ENCODE measurements at places on chromosomes 16 and 17. TPM values are rescaled to one million over a fixed set of nuclear protein-coding genes. Genes with fewer than 3 reads are reported as not detected.

DNA sequence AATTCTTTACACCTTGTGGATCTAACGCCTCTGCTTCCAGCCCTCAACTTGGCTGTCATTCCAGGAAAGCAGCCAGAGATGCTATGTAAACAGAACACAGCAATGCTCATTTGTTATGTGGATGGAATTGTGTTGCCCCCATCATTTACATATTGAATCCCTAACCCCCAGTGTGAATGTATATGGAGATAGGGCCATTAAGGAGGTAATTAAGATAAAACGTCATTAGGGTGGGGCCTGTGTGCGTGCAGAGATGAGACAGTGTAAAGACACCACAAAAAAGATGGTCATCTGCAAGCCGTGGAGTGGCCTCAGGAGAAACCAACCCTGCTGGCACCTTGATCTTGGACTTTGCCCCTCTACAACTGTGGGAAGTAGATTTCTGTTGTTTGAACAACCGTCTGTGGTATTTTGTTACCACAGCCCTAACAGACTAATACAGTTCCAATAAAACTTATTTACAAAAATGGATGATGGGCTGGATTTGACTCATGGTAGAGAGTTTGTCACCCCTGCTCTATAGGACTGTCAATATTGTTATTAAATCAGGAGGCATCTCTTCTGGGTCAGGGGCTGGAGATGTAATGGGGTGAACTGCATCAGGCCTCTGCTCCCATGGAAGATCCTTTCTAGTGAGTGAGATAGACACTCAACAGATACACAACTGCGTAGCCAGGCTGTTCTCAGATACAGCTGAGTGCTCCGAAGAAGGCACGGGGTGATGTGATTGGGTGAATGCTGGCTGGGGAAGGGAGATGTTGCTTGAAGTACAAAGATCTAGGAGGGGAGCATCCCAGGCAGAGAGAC lies 339.0 kb downstream of the SNX29 start:
- no peak for DNase-seq

DNA sequence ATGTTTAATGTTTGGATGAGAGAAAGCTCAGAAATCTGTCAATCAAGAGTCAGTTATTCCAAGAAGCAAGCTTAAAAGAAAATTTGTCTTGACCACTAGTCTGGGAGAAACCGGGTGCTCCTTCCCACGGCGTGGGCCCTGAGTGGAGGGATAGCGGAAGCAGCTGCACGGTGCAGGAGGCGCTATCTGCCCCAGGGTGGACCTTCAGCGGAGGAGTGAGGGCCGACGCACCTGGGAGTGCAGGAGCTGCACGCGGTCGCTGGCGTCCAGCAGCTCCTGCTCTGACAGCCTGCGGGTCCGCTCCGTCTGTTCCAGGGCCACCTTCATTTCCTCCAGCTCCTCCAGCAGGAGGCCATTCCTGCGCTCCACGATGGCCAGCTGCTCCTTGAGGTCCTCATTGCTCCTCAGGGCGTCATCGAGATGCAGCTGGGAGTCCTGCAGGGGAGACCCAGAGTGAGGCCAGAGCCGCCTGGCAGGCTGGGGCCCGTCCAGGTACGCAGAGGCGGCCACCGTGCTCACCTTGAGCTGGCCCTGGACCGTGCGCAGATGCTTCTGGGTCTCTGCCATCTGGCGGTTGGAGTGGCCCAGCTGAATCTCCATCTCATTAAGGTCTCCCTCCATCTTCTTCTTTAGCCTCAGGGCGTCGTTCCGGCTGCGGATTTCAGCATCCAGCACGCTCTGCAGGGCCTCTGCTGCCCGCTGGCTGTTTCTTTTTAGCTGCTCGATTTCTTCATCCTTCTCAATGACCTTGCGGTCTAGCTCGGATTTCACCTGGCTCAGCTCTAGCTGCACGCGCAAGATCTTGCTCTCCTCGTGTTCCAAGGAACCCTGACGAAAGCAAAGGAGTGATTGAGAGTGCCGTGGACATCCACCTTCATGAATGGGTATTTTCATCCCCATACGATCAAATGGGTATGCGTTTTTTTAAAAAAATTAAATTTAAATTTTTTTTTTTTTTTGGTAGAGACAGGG lies 63.5 kb downstream of the MYH13 start:
- DNase-seq, result no peak

DNA sequence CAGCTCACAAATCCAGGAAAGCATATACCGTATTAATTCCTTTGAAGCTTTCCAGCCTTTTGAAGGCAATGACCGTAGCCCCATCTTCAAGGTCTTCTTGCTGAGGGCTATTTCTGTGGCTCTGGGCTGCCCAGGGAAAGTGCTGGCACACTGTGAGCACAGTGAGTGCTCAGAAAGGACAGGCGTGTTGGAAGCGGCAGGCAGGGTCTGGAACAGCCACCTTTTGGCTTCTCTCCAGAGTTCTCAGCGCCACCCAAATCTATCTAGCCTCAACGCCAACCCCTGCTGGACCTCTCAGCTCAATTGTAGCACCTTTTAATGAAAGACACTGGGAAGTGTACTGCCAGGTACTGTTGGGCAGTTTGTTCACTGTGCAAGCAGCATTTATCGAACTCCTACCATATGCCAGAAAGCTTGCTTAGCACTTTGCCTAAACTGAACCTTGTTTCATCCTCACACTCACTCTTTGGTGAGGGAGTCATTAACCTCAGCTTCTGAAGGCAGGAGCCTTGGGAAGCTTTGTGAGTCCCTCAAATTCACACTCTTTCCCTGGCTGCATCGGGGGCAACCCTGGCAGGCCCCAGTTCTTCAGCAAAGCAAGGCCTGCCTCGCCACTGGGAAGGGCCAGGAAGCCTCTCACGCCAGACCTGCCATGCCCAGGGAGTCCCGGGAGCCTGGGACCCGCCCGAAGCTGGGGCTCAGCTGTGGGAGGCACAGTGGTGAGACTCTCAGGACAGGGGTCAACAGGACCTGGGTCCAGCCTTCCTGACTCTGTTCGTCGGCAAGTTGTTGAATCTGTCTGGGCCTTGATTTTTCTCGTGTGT lies 13.5 kb upstream of the CIBAR2 start:
- DNase-seq, result no peak

- no peak for DNase-seq
Measured at GRCh38 chr17:9226130-9226793, 205.0 kb downstream of the NTN1 start.

DNA sequence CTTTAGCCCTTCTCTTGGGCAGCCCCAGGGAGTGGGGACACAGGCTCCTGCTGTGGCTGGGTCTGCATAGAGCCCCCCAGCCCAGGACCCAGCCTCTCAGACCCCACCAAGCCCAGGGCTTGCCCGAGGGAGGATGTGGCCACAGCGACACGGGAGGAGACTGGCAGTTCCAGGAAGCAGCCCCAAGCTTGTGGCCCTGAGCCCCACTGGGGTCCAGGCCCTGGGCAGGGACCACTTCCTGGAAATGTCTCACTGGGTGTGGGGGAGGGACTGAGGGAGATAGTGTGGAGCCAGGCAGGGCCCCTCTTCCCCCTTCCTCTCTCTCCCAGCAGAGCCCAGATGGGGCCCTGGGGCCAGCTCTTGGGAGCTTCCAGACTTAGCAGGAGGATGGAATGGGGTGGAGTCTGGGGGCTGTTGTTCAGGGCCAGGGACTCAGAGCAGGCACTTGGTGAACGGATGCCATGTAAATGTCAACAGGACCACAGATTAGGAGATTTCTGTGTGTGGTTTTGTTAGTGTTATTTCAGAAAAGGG lies 35.3 kb downstream of the ADGRG5 start:
- DNase-seq, result no peak

GRCh38 chr16:65675161-65675560 lies 553.3 kb upstream of the CDH11 start:
- DNase-seq, result no peak

GRCh38 chr16:57915267-57915666 lies 55.7 kb downstream of the CNGB1 start:
- no peak for DNase-seq

Gene SYNGR3
- 1.5 TPM for polyA plus RNA-seq
